ENCODE measurements at places on chromosomes 2 and 18. TPM values are rescaled to one million over a fixed set of nuclear protein-coding genes. Genes with fewer than 3 reads are reported as not detected.

The LOXHD1 gene
- total RNA-seq: 0.14 TPM

The FOXD4L1 gene
- total RNA-seq: not detected

DNA sequence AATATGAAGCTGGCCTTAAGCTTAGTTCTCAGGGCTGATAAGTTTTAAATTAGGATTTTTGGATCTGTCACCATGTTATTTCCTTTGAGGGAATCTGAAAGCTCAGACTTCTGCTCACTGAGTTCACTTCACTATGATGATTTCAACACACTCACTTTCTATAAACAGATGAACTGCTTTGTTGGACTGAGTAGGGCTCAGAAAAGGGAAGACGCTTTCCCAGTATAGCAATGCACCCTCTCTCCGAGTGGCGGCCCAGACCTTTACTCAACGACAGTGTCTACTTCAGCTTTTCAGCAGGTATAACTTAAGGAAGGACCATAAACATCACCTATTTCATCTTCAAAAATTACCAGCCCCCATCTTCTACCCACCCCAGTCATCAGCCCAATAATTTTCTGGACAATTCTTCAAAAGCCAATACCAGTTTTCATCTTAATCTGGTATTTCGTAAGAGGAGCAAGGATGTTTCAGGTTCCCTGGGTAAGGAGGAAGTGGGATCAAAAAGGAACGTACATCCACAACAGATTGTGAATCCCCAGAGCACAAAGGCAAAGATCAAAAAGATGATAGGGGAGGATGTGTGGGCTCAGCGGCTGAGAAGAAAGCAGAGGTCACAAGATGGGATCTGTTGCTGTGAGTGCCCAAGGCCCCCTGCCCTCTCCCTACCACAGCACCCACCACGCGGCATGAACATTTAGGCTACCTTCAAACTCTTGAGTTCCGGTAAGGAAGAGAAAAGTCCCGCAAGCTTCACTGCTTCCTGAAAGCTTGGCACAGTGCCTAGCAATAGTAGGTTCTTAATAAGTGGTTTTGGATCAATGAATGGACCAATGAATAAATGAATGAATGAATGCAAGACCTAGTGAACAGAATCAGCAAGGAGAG, 41.9 kb downstream of the LPIN2 start:
- peak overlapping the region; percentile 96 for H3K27ac ChIP-seq
- peaks cover 51% of the 10 kb centered on the region for H3K4me1 ChIP-seq
- DNase-seq: peak; percentile 81
- H3K4me3 ChIP-seq: peak overlapping the region; percentile 33

DNA sequence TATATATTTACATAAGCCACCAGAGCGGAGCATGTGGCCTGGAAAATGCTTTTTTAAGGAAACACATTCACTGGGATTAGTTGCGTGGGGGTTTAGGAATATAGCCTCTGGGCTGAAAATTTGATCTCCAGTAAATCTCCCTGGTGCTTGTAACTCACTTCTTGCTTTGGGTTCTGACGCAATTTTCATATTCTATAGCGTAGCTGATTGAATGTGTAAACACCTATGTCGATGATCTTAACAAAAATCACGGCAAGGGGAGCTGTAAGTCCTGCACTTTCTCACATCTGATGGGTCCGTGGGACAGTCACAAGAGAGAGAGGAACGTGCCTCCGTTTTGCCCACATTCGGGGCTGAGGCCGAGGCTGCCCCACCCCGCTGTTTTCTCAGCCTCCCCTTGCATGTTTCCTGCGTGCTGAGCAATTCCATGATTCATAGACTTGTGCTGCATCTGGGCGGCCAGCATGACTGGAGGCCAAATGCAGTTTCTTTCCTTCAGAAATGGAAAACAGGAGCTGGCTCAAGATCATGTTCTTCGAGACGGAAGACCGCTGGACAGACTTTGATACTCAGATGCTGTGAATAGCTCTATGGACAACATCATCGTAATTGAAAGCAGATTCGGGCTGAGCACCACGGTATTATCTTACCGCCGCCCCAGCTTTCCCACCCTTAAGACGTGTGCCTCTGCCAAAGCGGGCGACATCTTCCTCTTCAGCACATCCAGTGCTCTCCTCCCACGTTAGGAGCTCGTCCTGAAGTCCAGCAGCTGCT, 109.2 kb downstream of the TMEM18 start:
- H3K27ac ChIP-seq: no peak overlapping the region
- DNase-seq: no peak
- H3K4me1 ChIP-seq: no peaks in the 10 kb centered on the region
- peaks cover 4% of the 10 kb centered on the region for H3K27me3 ChIP-seq
- H3K36me3 ChIP-seq: no peaks in the 10 kb centered on the region
- H3K4me3 ChIP-seq: no peak overlapping the region

DNA sequence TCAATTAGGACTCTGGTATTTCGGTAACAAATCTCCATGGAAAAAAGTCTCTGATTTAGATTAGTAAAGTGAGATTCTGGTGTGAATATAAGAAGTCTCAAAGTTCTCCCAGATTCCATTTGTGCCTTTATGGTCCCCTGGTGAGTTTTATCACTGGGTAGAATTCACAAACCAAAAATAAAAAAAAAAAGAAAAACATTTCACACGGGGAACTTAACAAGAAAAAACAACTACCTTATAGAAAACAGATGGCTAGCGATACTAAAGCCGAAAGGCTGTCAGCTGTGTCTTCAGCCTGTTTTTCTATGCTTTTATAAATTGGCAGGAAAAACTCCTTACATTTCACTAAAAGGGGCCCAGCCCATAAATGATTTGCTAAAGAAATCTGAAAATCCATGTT, 50.6 kb downstream of the COL5A2 start:
- H3K27me3 ChIP-seq: no peaks in the 10 kb centered on the region
- no peak for DNase-seq
- no peak overlapping the region for H3K4me3 ChIP-seq

GRCh38 chr2:228242591-228242990, 61.1 kb upstream of the SPHKAP start:
- H3K36me3 ChIP-seq: no peaks in the 10 kb centered on the region
- DNase-seq: no peak
- H3K27me3 ChIP-seq: no peaks in the 10 kb centered on the region
- H3K27ac ChIP-seq: no peak overlapping the region
- H3K4me3 ChIP-seq: no peak overlapping the region

DNA sequence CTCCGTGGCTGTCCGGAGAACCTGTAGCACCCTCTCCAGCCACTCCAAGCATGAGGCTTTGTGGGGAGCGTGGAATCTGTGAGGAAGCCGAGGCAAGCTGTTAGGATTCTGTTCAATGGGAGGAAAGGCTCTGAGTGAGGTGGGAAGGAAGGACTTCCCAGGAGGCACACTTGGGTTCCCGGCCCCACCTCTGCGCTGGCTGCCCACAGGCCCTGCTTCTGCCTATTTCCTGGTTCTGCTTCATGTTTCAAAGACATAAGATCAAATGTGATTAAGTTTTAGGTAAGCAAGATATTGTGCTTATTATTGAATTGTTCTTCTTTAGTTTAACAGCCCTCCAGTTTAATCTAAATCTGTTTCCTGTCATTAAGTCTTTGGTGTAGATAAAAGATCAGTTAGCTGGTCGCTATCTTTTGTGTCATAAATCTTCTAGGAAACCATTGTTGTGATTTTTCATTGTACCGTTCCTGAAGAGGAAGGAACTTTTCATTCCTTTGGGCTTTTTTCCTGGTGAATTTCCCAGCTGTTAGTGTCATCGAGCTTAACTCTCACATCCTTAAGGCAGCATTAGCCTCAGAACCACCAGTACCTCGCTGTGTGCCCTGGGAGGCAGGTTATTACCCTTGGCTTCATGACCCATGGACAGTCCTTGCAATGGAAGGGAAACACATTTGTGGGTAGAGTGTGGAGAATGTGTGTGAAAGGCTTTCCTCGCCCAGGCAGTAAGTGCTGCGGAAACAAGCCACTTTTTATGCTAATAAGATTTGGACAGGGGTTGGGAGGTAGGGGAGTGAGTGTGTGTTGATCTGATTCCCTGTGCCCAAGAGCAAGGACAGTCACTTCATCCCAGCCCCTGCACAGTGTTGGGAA, 61.9 kb upstream of the ALPP start:
- no peaks in the 10 kb centered on the region for H3K36me3 ChIP-seq
- no peak overlapping the region for H3K4me3 ChIP-seq
- no peaks in the 10 kb centered on the region for H3K27me3 ChIP-seq
- DNase-seq: no peak
- peak overlapping the region; percentile 95 for H3K27ac ChIP-seq
- H3K4me1 ChIP-seq: peaks cover 82% of the 10 kb centered on the region

DNA sequence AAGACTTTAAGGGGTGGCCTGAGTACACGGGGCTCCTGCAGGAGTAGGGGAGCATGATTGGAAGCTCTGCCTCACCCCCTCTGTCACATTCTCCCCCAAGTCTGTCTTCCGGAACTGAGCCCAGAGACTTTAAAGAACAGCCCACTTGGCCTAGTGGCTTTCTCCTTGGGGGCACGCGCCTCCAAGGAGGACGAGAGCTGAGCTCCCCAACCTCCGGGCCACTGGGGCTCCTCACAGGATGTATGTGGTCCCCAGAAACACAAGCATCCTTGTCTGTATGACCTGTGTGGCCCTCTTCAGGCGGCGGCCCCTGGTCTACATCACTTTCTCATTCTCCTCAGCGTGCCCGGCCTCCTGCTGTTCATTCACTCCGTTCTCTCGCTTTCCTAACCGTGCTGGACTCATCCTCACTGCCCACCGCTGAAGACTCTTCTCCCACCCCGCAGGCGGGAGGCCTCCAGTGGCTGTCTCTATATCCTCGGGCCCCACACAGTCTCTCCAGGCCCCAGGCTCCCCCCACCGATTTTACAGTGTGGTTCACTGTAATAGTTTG, 23.7 kb downstream of the KCNF1 start:
- H3K27me3 ChIP-seq: no peaks in the 10 kb centered on the region
- H3K4me3 ChIP-seq: no peak overlapping the region
- no peaks in the 10 kb centered on the region for H3K4me1 ChIP-seq
- DNase-seq: no peak
- H3K27ac ChIP-seq: no peak overlapping the region

DNA sequence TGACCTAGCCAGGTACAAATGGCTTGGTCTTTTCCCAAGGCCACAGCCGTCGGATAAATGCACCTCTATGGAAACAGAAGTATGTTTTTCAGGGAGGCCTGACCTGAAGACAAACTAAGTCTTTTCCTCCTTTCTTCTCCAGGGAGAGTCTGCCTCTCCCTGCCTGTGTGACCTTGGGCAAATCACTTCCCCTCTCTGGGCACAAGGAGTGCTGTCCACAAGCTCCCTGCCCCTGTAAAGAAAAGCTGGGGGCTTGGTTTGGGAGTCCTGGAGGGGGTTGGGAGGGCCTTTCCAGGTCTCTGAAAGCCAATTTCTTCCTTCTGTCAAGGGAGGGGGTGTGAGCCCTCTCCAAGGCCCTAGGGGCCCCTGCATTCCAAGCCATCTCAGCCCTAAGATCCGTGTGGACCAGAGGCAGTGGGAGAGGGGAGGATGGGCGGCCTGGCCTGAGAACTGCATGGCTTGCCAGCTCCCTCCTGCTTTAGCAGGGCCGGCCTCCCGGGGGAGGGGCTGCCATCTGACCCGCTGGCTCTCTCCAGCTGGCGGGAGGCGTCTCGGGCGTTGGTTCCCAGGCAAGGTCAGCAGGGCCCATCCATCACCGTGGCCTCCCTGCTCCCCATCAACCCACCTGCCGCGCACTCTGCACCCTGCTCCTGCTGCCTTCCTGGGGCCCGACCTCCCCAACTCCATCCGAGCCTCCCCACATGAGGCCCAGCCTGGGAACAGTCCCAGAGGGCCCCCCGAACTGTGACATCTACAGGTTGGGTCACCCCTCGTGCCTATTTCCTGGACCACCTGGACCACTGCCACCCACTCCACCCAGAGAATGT, 61.4 kb downstream of the SMAD7 start:
- no peak for DNase-seq
- no peaks in the 10 kb centered on the region for H3K27me3 ChIP-seq
- H3K4me1 ChIP-seq: peaks cover 10% of the 10 kb centered on the region

DNA sequence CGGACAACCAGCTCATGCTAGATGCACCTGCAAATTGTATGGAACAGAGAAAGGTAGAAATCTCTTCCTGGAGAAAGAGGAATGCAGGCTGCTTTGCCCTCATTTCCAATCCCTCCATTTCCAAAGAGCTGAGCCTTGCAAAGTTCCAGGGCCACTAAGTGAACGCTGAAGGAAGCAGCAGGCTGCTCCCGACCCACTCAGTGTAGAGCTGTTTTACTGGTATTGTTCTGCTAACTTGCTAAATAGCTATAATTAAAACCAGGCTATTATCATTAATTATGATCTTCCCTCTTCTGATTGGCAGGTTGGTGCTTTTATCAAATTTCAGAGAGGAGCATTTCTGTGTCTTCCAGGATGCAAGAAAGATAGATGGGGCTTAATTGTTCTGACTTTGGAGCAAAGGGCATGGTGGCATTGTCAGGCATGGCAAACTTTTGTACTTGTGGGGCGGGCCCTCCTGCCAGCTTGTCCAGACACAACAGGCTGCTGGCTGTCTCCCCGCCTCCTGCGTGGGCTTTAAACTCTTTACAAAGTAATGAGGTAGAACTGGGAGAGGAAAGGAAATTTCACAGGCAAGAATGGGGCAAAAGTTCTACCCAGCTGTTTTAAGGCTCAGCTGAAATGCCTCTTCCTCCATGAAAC, 40.2 kb downstream of the ALK start:
- DNase-seq: no peak
- no peak overlapping the region for H3K4me3 ChIP-seq
- H3K27me3 ChIP-seq: no peaks in the 10 kb centered on the region
- H3K27ac ChIP-seq: no peak overlapping the region
- no peaks in the 10 kb centered on the region for H3K4me1 ChIP-seq
